Osteoblast (primary cell): ENCODE measurements at places on chromosomes 1 and 21. TPM values are rescaled to one million over a fixed set of nuclear protein-coding genes. Genes with fewer than 3 reads are reported as not detected.

DNA sequence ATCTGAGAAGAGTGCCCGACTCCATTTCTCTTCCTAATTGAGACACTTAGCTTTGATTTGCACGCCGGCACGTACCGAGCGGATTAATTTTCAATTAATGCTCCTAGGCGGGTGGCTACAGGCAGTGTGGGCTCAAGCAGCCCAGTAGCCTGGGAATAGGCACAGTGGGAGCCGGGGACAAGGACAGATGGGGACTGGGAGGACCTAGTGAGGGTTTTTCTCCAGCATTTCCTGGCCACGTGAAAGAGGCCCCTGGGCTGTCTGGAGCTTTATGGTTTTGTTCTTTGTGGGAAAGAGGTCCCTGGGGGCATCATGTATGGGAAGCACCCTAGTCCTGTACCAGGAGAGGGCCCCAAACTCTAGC lies 78.6 kb upstream of the CSF3R start:
- no peak for DNase-seq

Gene RCOR3
- 39.8 and 51.3 TPM in 2 replicates for total RNA-seq

DNA sequence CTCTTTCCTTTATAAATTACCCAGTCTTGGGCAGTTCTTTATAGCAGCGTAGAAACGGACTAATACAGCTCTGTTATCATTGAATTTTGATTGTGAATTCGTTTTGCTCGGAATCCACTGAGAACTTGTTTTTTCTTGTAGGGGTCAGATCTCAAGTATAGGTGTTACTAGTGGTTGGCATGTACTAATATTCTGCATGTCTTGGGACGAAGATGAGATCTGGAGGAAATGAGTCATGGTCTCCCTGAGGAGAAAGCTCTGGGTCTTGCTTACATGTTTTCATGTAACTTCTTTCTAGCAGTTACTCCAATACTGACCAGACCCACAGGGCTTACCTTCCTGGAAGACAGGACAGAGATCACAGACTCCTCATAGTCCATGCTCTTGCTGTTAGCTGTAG lies 30.3 kb downstream of the ZSCAN20 start:
- no peak for DNase-seq

DNA sequence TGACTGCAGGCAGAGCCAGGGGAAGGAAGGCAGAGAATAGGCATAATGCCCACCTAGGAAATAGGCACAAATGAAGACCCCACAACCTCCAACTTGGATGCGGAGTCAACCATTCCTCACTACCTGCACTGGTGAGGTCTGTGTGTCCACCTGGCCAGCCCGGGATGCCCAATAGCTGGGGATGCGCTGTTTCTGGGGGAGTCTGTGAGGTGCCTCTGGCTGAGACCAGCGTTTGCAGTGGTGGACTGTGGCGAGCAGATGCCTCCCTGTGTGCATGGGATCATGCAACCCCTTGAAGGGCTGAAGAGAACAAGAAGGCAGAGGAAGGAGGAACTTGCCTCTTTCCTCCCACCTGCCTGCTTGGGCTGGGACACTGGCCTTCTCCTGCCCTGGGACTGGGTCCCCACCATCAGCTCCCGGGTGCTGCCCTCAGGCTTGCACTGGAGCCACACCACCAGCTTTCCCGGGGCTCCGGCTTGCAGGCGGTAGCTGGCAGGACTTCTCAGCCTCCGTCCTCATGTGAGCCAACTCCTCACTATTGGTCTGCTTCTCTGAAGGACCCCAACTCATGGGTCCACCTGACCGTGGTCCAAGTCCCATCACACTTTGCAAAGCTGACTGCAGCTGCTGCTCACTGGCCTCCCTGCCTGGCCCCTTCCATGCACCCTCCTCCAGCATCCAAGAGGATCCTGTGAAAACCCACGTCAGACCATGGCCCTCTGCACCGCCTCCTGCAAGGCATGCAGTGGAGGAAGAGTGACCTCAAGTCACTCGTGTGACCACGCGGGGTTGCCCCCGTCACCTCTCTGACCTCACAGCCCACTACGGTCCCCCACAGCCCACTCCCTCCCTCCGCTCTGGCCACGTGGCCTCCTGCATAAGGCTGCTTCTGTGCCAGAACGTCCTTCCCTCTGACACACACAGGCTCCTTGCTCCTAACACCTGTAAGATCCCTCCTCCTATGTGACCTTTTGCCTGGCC lies 2.7 kb upstream of the PDE9A start:
- DNase-seq = peak; percentile 73

Gene OLFM3
- total RNA-seq = not detected in 2 replicates

DNA sequence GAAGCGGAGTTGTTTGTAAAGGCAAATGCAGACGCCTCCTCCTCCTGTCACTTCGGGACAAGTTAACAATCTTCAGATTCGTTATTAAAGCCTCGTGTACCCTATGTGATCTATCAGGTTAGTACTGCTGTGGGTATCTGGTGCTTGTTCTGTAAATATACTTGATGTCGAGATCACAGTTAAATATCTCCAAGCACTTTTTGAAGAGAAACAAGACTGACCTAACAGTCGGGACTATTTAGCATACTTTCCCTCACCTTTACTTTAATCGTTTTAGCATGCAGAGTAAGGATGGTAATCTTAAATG lies 710 bp downstream of the KLHL20 start:
- no peak for DNase-seq

GRCh38 chr1:115491298-115492018 lies 150.3 kb upstream of the VANGL1 start:
- no peak for DNase-seq

GRCh38 chr1:207750631-207751305 lies 1.1 kb upstream of the CD46 start:
- no peak for DNase-seq

- DNase-seq = no peak
Observed at GRCh38 chr1:206538901-206539640, 31.7 kb downstream of the RASSF5 start.

DNA sequence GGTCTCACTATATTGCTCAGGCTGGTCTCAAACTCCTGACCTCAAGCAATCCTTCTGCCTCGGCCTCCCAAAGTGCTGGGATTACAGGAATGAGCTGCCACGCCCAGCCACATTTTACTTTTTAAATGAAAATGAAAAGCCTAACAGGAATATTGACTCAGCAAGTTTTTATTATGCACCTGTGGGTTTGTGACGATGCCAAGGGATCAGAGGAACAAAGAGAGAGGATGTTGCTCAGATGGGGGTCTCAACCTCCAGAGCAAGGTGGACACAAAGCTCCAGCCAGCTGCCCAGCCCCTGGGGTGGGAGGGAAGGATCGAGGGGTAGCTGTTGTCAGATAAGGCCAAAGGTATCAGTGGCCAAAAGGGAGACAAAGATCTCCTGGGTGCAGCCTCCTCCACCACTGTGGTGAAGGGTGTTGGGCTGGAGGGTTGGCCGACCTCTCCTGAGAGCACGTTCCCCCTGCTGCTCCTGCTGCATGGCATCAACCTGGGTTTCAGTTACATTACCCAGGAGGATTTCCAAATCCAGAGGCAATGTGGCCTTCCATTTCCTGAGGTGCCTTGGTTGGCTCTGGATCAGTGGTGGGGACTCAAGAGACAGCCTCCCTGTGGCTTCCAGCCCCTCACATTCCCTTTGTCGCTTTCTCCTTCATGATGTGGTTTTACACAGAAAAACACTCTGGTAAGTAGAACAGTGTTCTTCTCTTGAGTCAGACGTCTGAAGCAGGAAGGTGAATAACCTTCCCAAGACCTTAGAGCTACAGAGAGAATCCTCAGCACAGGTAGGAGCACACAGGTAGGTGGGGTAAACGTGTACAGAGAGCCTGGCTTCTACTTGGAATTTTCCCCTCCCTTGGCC lies 34.2 kb downstream of the ZNF496 start:
- DNase-seq = no peak

DNA sequence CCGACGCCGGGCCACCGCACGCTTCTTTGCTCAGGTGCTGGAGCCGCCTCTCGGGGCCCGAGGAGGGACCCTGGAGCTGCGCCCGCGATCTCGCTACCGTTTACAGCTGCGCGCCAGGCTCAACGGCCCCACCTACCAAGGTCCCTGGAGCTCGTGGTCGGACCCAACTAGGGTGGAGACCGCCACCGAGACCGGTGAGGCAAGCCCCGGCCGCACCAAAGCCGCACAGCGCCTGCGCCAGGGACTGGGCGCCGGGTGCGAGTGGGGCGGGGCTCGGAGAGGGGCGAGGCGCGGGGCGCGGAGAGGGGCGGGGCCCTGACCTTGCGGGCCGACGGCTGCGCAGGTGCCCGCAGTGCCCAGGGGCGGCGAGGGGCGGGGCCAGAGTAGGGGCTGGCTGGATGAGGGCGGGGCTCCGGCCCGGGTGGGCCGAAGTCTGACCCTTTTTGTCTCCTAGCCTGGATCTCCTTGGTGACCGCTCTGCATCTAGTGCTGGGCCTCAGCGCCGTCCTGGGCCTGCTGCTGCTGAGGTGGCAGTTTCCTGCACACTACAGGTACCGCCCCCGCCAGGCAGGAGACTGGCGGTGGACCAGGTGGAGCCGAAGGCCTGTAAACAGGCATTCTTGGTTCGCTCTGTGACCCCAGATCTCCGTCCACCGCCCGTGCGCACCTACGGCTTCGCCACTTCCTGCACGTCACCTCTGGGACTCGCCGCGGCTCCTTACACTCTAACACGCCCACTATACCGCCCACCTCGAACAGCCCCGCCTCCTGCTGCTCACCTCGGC lies 9.8 kb upstream of the CDC20 start:
- DNase-seq = peak; percentile 91

Gene DNAJC16
- 19.2 and 22.4 TPM in 2 replicates for total RNA-seq

GRCh38 chr1:224503161-224504118 lies 68.8 kb upstream of the WDR26 start:
- DNase-seq = peak; percentile 98

DNA sequence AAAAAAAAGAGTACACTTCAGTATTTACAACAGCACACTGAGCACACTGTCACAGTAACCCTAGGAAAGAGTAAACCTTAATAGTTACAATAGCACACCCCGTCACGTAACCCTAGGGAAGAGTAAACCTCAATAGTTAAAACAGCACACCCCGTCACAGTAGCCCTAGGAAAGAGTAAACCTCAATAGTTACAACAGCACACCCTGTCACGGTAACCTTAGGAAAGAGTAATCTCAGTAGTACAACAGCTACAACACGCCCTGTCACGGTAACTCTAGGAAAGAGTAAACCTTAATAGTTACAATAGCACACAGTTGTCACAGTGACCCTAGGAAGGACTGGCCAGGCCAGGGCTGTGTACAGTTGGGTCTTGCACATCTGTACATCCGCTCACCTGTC lies 3.0 kb downstream of the CDK11A start:
- DNase-seq = peak; percentile 75

GRCh38 chr1:23745515-23745914 lies 2.2 kb downstream of the ELOA start:
- DNase-seq = peak; percentile 94

GRCh38 chr21:35995522-35996088 lies 64.7 kb downstream of the SETD4 start:
- DNase-seq = no peak

- DNase-seq = peak; percentile 26
Observed at GRCh38 chr1:25356848-25357247, 18.7 kb downstream of the TMEM50A start.

DNA sequence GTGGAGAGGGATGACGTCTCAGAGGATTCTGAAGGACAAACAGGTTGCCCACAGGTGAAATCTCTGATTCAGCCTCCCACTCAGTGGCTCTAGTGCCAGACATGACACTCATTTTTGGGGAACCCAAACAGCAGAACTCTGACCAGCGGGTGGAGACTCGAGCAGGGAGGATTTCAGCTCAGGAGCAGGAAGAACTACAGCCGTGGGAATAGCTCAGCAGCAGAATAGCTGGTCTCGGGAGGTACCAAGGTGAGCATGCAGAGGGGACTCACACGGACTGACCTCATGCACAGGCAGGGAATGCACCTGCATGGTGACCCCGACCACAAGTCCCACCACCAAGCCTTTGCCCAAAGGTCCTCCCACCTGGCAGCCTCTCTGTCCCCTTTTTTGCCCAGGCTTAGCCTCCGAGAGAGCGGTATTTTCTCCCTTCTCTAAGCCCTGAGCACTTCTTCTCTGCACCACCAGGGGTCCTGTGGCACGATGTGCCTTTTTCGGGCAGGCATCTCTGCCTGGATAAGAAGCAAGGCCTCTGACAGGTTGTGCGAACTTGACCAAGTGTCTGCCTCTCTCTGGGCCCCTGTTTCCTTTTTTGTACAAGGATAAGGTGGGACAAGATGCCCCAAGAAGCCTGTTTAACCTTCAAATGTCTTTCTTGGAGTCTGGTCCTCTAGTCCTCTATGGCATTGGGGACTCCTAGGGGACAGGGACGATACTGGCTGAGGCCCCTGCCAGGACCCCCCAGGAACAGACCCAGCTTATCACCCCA lies 8.8 kb upstream of the FGR start:
- DNase-seq = peak; percentile 95

GRCh38 chr1:153936011-153936802 lies 10.3 kb downstream of the DENND4B start:
- DNase-seq = peak; percentile 68

Gene CALML6
- 0.29 and 0.36 TPM in 2 replicates for total RNA-seq

DNA sequence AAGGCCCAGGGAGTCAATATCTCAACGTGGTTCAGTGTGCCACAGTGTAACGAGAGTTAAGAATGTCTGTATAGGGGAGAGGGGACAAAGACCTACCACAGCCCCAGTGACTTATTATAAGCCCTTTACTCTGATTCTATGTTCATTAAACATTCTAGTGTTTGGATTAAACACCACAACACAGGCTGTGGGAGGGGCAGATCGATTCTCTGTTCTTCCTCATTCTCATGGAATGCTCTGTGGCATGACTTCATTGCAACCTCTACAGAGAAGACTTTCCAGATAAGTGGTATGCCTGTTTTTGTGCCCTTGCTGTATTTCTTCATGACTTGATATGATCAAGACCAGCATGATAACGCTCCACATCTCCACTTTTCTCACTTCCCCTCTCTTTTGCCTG lies 39.0 kb upstream of the CD5L start:
- no peak for DNase-seq

Gene HMCN1
- 178 and 269 TPM in 2 replicates for total RNA-seq

DNA sequence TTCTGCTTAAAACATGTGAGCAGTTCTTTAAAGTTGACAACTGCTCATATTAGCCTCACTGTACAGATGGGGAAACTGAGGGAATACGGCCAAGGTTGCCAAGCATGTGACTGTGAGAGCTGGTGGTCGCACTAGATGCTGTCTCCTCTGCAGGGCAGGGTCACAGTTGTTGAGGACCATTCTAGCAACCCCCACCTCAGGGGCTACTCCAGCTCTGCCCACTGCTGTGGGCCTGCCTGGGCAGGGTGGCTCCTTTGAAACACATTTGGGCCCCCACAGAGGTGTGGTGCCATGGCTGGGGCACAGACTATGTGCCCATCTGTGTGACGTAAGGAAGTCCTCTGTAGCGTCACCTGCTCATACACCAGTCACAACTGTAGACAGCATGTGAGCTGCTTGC lies 779 bp downstream of the THEM5 start:
- peak; percentile 47 for DNase-seq

Gene RPS27
- total RNA-seq = 1,441 and 1,685 TPM in 2 replicates

GRCh38 chr1:78004719-78005447 lies at the start of gene DNAJB4:
Gene DNAJB4, plus strand, starts transcription at chr1:78004939. Its CDS starts 172 bp downstream, at chr1:78005111.
- DNase-seq = peak; percentile 30

Gene MCOLN3
- 4.0 and 4.7 TPM in 2 replicates for total RNA-seq

GRCh38 chr1:53412285-53413174 lies 46.7 kb upstream of the DMRTB1 start:
- DNase-seq = no peak

GRCh38 chr1:89260566-89261255 lies 11.9 kb downstream of the GBP5 start:
- DNase-seq = no peak
